ENCODE measurements at places on chromosomes 7 and 10.

DNA sequence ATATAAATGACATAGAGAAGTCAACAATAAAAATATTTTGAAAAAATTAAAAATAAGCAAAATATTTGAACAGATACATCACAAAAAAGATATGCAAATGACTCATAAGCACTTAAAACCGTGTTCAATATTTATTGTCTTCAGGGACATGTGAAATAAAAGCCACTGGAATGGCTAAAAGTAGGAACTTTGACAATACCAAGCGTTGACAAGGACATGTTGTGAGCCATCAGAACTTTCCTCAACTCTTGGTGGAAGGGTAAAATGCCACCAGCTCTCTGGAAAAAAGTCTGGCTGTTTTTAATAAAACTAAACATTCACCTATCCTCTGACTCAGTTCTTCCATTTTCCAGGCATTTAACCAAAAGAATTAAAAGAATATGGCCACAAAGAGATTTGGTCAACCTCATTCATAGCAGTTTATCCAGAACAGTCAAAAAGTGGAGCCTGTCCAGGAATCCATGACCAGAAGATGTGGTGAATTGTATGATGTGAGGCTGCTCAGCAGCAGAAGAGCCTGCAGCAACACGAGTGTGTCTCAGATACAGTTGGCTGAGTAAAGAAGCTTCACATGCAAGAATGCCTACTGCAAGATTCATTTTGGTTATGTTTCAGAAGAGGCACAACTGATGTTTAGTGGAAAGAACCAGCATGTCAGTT is 7.1 kb upstream of the KLF6 start:
- no peak for DNase-seq

GRCh38 chr10:70417568-70417967 is 13.6 kb downstream of the EIF4EBP2 start:
- DNase-seq: no peak

DNA sequence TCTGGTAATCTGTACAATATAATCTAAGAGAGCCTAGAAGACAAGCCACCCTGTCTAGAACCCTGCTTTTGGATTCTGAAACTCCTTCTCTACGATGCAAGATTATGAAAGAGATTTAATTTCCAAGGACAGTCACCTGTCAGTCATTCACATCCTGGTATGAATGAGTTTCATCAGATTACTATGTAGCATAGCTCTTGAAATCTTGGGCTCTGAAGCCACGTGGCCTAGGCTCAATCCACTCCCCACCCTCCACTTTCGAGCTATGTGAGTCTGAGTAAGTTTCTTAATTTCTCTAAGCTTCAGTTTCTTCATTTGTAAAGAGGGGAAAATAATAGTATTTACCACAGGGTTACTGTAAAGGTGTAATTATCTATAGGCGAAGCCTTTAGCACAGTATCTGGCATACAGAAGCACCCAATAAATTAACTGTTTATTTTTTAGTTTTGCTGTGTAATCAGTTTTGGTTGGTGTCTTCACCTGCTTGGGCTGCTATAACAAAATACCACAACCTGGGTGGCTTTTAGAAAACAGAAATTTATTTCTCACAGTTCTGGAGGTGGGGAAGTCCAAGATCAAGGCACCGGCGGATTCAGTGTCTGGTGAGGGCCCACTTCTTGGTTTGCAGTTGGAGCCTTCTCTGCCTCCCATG is 71.3 kb downstream of the MYOF start:
- no peak for DNase-seq

DNA sequence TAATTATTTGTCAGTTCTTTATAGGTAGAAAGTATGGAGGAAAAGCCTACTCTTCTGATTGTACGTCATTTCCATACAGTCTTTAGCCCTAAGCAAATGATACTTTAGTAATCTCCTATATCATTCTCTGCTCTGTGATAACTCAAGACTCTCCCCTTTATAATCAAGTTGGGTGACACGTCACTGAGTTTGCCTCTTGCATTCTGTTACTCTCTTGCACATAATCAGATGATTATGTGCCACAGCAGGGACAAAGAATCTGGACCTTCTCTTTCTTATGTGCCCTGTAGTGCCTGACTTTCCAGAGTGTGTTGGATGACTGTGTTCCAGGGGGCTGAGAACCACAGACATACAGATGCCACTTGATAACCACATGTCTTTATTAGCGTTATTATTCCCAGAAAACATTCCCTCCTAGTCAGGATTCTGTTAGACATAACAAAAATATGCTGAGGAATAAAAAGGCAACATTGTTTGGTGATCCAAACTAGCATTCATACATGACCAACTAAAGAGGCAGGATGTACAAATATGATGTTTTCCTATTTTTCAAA is 116.4 kb upstream of the HGF start:
- no peak for DNase-seq

- DNase-seq: peak; percentile 85
These were observed 206.1 kb downstream of the CHRM2 start for GRCh38 chr7:137074391-137075030.

- no peak for DNase-seq
These were observed 167.8 kb downstream of the USP6NL start for GRCh38 chr10:11443468-11444154.

GRCh38 chr7:28835800-28836199 is 122.3 kb downstream of the TRIL start:
- DNase-seq: no peak

DNA sequence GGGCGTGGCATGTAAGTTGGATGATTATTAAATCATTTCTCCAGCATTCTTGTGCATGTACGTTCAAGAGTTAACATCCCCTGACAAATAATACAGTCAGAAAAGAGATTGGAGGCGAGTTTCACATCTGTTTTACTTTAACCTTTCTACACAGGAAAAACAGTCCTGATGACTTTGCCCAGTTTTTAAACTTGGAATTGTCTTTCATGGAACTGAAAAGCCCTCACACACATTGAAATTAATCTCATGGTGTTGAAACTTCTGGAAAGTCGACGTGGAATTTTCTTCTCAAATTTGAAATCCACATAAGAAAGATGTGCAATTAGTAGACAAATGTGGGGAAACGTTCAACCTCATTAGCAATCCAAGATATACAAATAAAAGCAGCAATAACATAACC is 31.2 kb upstream of the ZNF438 start:
- no peak for DNase-seq

DNA sequence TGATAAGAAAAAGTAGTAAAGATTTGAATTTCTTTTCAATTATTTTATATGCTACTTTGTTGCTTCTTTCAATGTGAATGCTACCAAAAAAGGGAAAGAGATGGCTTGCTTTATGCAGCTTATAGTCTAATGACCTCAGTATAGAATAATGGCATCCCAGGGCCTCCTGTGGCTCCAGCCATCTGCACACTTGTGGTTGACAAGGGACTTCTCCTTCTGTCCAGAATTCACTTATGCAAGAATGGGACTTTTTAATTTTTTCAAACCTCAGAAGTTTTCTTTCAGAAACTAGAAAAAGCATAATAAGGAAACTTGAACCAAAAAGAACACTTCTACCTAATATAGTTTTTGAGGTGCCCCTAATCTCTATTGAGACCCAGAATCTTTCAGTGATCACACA is 310.9 kb downstream of the CTNNA3 start:
- no peak for DNase-seq

DNA sequence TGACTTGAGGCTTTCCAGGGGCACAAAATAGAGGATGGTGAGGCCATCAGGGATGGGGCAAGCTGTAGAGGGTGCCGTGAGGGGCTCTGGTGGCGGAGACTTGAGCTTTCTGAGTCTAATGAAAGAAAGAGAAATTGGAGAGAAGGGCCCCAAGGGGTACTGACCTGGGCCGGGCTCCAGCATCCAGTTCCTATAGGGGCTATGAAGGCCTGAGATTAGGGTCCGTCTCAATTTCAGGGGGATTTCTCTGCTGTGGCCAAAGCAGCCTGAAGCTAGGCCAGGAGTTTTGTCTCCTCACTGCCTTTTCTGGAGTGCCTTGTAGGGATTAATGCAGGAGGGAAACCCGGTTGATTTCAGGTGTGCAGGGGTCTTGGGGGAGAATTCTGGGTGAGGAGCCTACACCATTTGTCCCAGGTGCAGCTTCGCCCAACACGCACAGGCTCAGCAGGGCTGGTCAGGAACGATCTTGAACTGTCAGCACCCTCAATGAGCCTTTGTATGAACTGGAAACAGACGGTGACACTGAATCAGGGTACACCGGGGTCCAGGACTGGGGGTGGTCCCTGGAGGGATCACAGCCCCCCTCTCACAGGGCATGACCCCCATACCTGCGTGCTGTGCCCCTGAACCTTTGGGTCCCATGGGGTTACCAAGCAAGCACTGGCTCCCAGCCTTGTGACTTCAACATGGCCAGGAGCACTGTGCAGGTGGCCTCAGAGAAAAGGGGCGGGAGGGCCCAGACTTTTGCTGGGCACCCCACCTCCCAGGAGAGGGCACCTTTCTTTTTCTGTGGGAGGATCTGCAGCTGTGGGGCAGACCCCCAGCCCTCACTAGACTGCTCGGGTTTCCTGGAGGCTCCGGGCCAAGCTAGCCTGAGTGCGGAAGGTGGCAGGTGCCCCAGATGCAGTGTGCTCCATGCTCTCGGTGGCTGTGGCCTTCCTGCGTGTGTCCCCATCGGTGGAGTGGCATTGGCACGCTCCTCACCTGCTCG is 122.9 kb upstream of the RET start:
- DNase-seq: no peak

DNA sequence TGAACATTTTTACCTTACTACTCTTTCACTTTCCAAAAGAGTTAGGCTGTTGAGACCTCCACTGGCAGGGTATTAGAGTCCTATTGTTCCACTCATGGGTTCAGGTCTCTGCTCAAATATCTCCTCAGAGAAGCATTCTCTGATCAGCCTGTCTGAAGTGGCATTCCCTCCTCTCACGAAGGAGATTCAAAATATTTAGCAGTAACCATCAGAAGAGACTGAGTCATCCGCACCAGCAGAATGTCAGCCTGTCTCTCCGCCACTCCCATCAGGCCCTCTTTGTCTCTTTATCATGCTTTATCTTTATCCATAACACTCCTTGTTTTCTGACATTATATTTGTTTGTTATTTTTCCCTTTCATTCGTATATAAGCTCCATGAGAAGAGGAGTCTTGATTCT is 79.1 kb downstream of the AASS start:
- no peak for DNase-seq

DNA sequence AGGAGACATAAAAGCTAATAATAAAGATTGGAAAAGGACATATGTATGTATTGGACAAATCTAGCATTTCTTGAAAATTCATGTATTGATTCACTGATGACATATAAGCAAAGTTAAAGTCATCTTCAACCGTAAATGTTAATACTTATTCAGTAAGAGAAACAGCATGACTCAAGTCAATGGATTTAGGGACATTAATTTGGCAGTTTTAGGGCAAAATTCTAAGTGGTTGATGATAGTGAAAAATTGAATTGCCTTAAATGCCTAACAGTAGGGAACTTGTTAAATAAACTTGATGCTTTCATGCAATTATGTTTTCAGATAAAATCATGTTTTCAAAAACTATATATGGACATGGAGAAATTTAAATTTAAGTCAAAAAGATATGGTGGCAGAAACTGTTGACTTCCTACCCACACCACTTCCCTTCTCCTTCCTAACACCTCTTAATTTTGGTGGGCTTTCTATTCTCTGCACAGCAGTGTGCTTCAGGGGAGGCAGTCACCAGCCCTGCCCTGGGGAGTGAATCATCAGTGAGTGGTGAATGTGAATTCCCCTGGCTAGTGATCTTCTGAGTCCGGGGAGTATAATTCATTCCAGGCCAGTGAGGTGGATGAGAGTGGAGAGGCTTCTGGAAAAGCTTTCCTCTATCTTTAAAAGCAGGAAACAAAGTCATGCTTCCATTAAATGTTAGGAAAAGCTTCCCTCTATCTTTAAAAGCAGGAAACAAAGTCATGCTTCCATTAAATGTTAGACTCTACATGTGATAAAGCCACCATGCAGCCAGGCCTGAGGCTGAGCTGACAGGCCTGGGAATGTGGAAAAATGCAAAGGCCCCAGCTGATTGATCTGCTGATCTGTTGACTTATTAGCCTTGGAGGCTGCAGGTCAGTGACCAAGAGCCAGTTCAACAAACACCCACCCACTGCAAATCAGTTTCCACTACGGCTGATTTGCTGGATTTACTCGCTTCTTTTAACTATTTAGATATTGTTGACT is 25.2 kb upstream of the ITGB1 start:
- DNase-seq: peak; percentile 91

GRCh38 chr10:86348321-86349210 is 18.0 kb downstream of the GRID1 start:
- DNase-seq: no peak

DNA sequence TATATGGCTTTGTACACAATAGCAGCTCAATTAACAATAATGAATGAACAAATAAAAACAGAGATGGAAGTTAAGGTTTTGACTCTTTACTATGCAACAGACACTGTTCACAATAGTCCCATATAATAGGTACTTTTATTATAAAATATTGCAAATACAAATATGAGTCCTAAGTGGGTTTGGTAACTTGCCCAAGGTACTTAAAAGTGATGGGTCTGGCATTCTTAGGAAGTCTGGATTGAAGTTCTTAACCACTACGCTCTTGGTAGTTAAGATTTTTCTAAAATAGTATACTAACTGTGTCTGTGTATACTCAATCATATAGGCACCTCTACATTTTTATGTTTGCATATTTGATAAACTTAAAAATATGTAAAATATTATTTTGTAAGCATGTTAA is 55.5 kb downstream of the HGF start:
- DNase-seq: no peak

DNA sequence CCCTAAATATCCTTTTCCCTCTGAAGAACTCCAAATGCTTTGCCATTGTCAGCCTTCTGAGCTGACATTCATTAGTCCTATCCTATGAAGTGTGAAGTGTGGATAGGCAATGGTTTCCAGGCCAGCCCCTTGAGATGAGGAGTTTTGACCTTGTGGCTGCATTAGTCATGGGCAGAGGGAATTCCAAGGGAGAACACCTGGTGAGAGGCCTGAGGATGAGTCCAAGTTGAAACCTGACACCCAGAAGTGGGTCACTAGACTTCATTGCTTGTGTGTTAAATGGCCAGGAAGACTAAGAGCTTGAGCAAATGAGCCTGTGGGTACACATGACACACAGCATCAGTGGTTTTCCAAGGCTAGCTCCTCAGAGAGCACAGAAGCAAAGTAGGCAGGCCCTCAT is 260.8 kb downstream of the SKAP2 start:
- DNase-seq: no peak

DNA sequence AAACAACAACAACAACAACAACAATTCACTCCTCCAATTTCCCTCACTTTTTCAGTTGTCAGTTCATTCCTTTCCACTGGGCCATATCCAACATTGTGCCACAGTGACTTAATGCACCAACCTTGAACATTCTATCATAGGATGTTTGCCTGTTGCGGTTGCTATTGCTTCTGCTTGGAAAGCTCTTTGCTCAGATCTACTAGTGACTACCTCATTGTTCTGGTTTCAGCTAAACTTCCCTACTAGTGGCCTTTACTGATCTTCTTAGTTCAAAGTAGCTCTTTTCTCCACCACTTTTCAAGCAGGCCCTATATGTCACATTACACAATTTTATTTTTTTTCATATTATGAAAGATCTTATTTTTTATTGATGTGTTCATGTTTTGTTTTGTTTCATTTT is 9.8 kb upstream of the STEAP4 start:
- DNase-seq: no peak

DNA sequence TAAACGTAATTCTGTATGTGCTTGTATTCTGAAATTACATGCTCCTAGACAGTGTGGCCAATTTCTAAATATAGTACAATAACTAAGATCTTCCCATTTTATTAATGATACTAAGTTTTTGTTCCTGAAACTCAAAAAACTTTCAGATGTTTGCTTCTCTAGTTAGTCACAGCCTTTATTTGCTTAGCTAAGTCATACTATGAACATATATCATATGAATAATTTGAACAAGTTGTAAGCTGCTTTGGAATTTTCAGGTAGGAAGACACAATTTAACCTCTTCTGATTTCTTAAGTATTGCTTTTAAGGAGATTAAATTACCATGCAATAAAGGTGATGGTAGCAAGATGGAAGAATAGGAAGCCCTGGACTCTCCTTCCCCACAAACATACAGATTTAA is 148.7 kb downstream of the AMPH start:
- DNase-seq: no peak

All from SJSA1 (cell line).